ENCODE measurements at places on chromosomes 7 and 10.
A peak's percentile ranks its signal among the peaks of the same experiment; 100 is the strongest.

- peak; percentile 45 for DNase-seq
These were observed 51.4 kb upstream of the SEC61G start for GRCh38 chr7:54810401-54810800.

- DNase-seq: no peak
These were observed 12.7 kb downstream of the MMP21 start for GRCh38 chr10:125762692-125763648.

DNA sequence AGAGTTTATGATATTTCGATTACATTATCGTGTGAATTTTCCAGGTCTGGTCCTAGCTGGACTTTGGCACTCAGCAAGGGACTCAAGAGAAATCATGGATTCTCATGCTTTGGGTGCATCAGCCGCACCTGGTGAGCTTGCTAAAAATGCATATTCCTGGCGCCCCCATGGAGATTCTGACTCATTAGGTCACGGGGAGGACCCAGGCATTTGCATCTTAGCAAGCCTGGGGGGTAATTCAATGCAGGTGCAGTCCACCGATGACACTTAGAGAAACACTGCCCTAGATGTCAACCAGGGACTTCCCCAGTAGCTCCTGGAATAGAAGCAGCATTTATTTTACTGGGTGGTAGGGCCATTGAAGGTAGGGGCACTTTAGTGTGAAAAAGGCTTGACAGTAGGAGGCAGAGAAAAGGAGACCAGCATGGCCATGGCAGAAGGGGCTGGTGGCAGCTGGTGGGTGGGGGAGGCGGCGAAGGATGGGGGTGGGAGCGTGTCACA lies 29.9 kb upstream of the PDCD4 start:
- DNase-seq: no peak

DNA sequence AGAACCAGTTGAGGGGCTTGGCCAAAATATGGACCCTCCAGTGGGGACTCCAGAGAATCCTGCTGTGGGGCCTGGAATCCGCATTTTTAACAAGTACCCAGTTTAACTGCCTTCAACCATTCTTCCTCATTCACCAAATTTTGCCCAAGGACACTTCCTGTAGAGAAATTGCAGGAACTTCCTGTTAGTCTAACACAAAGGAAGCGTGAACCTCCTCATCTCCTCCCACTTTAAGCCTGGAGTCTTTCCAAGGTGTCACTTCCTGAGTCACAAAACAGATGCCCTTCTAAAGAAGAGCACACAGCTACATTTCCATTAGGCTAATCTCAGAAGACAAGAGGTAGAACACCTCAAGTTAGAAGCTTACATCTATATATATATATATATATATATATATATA lies 188.4 kb downstream of the PPP1R17 start:
- no peak for DNase-seq

DNA sequence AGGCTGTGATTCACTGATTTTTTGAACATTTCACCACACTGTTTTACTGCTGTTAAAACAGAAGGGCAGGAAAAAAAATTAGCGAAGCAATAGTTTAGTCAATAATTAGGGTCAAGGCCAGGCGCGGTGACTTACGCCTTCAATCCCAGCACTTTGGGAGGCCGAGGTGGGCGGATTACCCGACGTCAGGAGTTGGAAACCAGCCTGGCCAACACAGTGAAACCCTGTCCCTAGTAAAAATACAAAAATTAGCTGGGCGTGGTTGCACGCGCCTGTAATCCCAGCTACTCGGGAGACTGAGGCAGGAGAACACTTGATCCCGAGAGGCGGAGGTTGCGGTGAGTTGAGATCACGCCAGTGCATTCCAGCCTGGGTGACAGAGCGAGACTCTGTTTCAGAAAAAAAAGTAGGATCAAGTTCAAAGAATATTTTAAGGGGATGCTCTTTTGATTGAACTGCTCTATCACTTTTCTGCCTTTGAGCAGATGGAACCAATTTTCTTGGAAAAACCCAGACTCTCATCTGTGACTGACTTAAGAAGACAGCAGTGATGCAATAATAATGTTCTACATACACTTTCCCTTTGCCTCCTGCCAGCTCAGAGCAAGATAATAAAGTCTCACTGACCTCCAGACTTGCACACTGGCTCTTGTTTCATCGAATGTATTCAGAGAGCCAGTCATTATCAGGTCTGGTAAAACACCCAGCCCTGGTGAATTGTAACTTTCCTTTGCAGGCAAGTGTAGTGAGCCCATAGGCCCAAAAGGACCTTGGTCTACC lies 1.6 kb upstream of the PPA1 start:
- peak; percentile 94 for DNase-seq

- DNase-seq: no peak
These were observed 78.7 kb upstream of the ARHGAP21 start for GRCh38 chr10:24802378-24802777.

DNA sequence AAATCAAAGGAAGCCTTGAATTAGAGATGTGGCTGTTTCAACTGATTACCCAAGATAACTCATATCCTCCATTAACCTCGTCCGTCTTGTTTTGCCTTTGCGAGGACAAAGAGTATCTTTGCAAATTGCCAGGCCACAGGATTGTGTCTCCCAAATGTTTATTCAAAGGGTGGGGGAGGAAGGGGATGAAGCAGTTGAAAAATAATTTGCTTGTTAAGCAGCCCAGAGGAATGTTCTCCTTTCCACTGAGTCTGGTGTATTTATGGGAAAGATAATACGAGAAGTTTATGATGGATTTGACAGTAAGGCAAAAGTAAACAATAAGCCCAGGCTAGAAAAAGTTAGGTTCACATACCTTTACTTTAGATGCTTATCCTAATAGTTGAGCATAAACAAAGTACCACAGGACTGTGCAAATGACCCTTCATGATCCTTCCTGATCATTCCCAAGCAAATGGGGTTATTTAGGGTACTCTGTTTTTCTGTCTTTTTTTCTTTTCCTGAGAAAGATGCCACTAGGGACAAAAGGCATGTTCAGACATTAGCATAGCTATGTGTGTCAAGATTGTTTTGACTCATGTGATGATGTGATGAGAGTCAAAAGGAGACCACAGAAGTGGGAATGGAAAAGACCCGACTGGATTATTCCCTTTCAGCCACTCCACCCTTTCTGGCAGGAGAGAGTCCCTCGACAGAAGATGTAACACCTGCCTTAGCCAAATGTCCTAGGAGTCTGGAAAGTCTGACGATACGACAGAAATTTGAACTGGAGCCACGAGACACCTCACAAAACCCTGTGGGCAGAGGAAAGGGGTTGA lies 243.0 kb upstream of the GLI3 start:
- DNase-seq: peak; percentile 95
